ENCODE measurements at places on chromosomes 6 and 20.

GRCh38 chr6:153125032-153125431 is 6.0 kb downstream of the RGS17 start:
- no peak for DNase-seq

DNA sequence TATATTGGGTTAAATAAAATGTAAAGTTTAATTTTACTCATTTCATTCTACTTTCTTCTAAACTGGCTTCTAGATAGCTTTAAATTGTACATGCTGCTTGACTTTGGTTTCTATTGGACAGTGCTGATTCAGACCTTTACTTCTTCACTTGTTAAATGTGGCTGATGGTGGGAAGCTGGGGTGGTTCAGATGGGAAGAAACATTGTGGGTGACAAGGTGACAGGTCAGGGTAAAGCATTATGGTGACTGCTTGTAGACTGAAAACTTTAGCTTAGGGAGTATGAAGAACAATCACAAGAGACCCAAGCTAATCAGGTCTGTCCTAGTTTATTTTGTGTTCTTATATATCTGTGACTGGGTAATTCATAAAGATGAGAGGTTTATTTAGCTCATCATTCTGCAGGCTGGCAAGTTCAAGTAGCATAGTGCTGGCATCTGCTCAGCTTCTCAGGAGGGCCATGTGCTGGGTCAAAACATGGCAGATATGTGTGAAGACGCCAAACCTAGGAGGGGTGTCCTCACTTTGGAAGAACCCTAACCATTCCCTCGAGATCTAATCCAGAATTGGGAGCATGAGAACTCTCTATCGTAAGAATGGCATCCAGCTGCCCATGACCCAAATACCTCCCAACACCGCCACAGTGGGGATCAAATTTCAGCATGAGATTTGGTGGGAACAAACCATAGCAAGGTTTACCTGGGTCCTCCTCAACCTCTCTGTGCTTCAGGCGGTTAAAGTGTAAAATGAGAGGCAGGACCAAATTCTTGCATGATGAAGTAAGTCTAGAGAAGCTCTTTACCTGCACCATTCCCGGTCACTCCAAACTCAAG is 102.8 kb downstream of the FYN start:
- no peak for DNase-seq

DNA sequence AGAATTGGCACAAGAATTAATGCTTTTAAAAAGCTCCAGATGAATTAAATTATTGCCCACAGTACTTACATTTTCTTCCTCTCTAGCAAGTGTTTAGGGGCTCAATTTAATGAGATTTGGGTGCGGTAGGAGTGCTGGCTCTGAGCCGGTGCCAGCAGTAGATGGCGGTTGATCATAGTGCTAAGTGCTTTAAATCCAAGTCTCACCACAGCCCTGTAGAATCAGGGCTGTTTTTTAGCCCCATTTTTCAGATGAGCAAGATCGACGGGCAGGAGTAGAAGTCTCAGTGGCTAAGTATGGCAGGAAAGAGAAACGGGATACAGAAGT is 136.9 kb upstream of the SALL4 start:
- no peak for DNase-seq

DNA sequence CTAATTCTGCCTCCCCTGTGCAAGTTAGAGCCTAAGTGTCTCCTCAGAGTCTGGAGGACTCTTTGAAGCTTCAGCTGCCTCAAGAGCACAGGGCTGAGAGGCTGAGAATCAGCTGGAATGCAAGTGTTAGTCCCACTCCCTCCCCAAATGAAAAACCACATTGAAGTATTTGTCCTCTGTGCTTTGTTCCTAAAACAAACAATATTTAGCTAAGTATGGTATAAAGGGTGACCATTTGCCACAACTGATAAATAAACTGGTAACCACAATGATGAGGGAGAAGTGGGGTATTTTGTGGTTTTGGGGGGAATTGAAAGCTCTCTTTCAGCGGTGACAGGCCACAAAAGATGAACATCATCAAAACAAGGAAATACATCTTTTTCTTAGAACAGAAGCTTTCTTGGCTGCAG is 91.7 kb upstream of the HDDC2 start:
- no peak for DNase-seq

DNA sequence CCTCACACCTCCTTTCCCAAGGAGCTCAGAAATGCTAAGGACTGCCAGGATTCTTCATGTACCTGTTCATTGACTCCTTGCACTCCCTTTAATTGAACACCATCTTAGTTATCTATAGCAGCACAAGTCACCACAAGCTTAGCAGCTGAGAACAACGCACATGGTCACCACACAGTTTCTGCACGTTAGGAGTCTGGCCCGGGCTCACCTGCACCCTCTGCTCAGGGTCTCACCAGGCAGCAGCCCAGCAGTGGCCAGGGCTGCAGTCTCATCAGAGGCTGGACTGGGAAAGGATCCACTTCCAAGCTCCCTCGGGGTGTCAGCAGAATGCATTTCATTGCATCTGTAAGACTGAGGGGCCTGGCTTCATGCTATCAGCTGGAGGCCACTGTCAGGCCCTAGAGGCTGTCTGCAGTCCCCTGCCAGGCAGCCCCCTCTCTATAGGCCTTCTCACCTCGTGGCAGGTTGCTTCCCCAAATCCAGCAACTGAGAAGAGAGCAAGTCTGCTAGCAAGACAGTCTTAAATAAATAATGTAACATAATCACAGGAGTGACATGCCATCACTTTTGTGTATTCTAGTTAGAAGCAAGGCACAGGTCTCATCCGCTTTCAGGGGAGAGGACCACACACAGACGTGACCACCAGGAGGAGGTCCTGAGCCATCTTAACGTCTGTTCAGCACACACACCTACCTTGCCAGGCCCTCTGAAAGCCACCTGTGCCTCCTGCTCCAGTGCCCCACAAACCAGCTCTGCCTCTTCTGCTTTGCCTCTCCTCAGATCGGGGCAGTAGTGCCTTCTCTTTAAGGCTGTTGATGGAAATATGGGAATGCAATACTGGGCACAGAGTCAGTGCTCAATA is 165.2 kb upstream of the CST7 start:
- DNase-seq = no peak

- DNase-seq = no peak
These were observed 5.4 kb upstream of the SDCBP2 start for GRCh38 chr20:1334370-1334731.

- DNase-seq = no peak
These were observed 215.5 kb downstream of the PREX1 start for GRCh38 chr20:48612335-48612734.

GRCh38 chr6:15879371-15880261 is 216.8 kb upstream of the DTNBP1 start:
- peak; percentile 64 for DNase-seq

DNA sequence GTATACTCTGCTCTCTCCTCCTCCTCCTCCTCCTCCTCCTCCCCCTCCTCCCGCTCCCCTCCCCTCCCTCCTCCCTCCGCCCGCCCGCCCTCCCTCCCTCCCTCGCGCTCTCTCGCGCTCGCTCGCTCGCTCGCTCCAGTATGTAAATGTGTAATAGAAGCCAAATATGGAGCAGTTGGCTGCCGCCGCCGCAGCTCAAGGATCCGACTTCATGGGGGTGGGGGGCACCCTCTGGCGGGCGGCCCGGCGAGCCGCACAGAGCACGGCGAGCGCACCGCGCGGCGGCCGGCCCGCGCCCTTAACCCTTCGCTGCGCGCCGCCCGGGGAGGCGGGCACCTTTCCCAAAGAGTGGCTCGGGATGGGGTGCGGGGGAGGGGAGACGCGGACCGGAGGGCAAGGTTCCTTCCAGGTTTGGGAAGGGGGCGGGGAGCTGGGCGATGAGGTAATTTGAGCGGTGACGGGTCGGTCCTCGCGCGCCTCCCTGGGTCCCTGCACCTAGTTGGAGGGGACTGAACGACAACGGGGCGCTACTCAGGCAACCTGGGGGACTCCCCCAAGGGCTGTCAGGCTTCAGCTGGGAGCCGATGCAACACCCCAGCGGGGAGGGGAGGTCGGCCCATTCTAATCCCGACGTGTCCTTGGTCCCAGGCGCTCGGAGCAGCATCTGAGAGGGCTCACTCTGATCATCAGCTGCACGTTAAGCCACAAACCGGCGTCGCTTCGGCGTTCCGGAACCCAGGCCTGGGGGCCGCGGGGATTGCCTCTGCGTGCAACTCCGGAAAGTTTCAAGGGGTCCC is 409 bp upstream of the ATXN1 start:
- DNase-seq = peak; percentile 70

- DNase-seq = no peak
These were observed 158.5 kb upstream of the ARID1B start for GRCh38 chr6:156618600-156619205.

GRCh38 chr6:163133017-163133416 is 281.5 kb upstream of the QKI start:
- no peak for DNase-seq

DNA sequence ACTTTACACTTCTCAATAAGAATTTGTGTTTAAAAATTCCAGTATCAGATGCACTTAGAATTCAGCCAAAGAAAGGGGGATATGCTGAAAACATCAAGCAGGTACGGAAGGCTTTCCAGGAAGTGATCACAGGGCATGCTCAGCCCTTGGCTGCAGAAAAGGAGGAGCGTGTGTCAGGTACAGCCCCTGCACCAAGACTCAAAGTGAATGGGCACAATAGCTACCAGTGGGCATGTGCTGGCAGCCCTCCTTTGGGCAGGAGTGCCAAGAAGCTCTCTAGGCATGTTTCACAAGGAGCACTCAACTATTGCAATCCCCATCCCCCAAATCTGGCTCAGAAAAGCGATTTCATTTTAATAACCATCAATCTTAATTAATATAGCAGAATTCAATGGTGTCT is 298.8 kb downstream of the GMDS start:
- no peak for DNase-seq

- no peak for DNase-seq
These were observed 23.6 kb downstream of the BNIP5 start for GRCh38 chr6:36312854-36313648.

- DNase-seq = no peak
These were observed 93.3 kb upstream of the MARCKS start for GRCh38 chr6:113763876-113764275.

- no peak for DNase-seq
These were observed 50.7 kb downstream of the OPN5 start for GRCh38 chr6:47832386-47833100.

GRCh38 chr6:159899994-159900745 is 9.4 kb downstream of the MAS1 start:
- DNase-seq = no peak

DNA sequence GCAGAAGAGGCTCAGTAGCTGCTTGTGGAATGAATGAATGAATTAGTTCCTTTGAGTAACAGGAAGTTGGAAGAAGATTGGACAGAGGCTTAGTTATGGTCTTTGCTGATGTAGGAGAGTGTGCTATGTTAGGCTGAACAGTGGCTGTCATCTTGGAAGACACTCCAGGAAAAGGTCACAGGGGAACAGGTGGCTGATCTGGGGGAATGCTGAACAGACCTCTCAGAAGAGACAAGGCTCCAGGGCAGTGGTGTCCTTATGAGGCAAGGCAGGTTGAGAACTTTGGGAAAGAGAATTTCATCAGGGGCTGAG is 62.3 kb downstream of the UTRN start:
- DNase-seq = no peak

DNA sequence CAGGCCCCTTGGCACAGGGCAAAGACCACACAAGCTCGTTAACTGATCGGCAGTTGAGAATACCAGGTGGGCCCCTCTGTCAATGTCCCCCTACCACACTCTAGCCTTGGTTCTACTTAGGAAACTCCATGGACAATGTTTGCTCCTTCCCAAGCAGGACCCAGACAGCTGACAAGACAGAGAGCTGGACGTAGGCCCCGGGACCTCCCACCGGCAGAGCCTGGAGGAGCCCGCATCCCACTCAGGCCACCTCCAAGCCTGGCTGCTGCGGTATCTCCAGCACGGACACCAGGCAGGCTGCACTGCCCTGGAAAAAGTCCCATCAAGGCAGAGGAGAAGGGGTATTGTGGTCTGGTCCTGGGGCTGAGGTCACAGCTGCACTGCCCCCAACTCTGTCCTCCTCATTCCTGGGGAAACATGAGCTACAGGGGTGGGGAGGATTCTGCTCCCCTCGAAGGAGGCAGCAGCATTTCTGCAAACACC is 6.2 kb upstream of the GRM4 start:
- no peak for DNase-seq

GRCh38 chr20:45818239-45818638 is 5.8 kb downstream of the UBE2C start:
- DNase-seq = no peak

GRCh38 chr6:162618448-162619002 is 109.0 kb downstream of the PRKN start:
- no peak for DNase-seq

GRCh38 chr6:163415620-163416556 is 1.4 kb downstream of the QKI start:
- peak; percentile 23 for DNase-seq

DNA sequence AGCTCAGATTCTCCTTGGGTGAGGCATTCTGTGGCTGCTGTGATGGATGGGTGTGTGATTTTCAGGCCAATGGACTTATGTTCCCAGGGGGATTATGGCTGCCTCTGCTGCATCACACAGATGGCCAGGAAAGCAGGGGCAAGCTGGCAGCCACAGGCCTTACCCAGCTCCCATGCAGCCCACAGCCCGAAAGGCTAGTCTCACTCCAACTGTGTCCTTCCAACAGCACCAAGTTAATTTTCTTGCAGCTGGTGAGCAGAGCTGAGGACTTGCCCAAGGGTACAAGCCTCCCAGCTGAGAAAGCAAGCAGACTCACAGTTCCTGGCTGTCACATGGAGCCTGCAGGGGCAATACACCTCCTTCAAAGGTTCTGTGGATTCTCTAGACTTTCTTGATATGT is 155.2 kb upstream of the KHDRBS2 start:
- no peak for DNase-seq

GRCh38 chr6:170152989-170153388 is 137.9 kb downstream of the DLL1 start:
- no peak for DNase-seq

DNA sequence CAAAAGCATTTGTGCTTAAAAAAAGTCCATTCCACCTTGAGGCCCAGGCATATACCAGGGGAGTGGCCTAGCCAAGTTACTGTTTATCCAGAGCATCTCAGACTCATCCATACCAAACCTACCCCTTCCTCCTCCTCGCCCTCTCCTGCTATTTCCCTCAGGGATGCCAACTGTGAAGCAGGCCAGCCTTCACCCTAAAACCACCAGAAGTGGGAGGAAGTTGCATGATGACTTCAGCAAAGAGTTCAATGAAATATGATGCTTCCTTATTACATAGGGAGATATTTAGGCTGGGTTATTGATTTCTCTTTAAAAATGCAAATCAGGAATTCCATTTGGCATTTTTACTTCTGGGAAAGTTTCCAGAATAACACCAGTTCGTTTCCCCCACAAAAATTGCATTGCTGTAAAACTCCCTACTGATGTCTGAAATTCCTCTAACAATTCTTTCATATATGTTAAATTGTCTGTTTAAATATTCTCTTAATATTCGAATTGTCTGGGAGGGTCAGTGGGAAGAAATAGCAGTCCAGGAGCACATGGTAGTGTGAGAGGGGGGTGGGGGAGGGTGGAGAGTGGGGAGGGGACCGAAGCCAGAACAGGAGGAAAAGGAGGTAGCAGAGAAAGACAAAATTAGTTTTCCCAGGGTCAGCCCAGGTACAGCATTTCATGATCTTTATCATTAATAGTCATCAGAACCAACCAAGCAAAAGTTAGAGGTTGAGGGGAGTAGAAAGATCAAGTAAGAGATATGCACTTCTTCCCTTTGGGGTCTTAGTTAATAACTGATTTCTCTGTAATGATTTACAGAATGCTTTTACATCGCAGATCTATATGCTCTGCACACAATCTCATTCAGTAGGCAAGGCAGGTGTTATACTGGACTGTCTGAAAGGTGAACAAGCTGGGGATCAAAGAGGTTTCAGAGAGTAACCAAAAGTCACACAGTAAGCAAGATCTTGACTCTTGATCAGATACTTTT is 1.7 kb upstream of the TCP11 start:
- no peak for DNase-seq
